Stimulated activated CD4-positive, alpha-beta T cell treated with anti-CD3 and anti-CD28 coated beads, Interleukin-1b, Interleukin-23, amount 100 ng/mL, for 4 hours (primary cell): ENCODE measurements at places on chromosomes 5 and 9.

DNA sequence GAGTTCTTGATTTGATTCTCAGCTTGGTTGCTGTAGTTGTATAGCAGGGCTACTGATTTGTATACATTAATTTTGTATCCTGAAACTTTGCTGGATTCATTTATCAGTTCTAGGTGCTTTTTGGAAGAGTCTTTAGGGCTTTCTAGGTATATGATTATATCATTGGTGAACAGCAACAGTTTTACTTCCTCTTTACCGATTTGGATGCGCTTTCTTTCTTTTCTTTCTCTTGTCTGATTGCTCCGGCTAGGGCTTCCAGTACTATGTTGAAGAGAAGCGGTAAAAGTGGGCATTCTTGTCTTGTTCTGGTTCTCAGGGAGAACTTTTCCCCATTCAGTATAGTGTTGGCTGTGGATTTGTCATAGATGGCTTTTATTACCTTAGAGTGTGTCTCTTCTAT is 158.9 kb downstream of the SAXO1 start:
- no peak for DNase-seq

DNA sequence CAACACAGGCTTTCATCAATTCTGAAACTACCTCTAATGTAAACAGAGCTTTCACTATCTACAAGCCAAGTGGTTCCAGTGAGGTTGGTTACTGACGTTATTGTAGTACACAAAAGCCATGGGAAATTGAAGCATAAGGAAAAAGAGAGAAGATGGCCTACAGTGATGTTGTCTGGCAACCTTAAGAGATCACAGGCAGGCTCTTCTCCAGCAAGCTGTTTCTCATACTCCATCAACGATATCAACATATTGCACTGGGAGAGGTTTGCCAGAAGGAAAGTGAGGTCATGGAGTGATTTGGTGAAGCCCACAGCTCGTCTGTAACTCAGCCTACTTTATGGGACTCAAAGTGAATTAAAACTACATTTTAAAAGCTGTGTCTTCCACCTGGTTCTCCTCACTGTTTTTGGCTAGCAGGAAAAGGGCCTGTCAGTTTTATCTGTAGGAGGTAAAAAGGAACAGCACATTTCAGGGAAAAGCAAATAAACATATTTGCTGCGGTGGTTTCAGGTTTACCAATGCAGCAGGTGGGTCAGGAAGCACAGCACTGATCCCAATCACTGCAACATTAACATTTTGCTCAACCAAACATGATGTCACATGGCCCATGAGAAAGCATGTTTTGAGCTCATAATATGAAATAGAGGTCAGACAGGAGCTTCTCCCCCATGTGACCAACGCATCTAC is 72.9 kb downstream of the ARSB start:
- DNase-seq = no peak

DNA sequence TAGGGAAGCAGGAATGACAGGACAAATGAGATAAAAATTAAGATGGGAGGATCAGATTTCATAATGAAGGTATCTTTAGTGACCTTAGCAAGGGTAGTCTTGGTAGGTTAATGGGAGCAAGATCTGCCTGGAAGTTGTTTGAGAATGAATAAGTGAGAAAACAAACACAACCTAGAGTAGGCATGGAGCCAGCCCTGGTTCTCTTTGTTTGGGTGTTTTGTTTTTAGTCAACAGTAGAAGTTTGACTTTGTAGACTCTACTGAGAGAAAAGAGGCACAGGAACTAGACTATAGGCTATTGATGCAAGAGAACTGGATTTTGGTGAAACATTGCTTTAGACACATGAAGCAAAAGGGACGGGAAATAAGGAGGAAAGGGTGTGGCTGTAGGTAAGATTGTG is 40.3 kb downstream of the KCNN2 start:
- no peak for DNase-seq

GRCh38 chr9:128043467-128043868 is 23.7 kb downstream of the NAIF1 start:
- no peak for DNase-seq

DNA sequence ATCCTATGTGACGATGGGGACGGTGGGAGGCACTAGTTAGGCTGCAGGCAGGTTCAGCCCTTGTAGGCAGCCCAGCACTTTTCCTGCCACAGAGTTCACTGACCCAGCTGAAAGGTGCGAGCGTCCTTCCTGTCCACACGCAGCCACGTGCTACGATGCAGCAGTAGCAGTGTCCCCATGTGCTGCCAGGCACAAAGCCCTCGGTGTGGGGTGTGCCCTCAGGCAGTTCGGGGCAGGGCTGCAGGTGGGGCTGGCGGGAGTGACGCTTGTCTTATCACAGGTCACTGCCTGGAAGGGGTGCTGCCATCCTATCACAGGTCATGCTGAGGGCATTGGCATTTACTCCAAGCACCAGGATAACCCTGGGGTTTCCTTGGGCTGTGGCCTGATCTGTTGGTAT is 46.8 kb upstream of the CLPTM1L start:
- no peak for DNase-seq

DNA sequence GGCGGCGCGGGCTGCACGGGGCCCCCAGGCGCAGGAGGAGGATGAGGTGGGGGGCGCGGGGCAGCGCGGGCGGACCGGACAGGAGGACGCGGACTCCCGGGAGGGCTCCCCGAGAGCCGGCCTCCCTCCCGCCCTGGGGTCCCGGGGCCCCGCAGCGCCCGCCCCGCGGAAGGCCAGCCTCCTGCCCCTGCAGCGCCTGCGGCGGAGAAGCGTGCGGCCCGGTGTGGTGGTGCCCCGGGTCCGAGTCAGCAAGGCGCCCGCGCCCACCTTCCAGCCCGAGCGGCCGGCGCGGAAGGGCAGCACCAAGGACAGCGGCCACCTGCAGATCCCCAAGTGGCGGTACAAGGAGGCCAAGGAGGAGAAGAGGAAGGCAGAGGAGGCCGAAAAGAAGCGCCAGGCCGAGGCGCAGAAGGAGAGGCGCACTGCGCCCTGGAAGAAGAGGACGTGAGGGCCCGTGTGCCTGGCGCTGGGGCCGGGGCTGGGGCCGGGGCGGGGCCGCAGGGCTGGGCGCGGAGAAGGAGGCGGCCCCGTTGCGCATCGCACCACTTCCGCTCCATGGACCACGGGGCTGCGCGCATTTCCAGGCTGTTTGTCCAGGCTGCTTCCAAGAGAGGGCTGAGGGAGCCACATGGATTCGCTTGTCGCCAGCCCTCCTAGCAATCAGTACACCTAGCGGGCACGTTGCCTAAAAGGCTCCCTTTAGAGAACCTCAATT is 86.0 kb downstream of the ANKRD33B start:
- no peak for DNase-seq

GRCh38 chr5:82591021-82591515 is 312.9 kb upstream of the RPS23 start:
- no peak for DNase-seq

GRCh38 chr5:1474183-1474839 is 29.1 kb upstream of the SLC6A3 start:
- DNase-seq = no peak

DNA sequence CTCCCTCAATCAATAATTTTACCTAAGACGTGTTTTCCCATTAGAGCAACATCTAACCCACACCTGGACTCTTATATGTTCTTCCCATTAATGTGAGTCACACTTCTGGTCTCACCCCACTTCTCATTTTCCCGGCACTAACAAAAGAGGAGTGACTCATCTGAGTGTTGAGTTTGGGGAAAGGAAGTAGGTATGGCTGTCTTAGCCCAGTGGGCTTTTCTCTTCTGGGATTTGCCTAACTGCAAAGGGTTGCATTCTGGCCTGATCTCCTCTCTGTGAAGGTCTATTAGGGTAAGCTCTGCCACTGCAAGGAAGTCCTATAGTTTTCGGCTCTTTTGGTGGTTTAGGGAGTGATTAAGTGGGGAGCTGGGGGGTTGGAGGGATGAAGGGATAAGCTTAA is 195.6 kb downstream of the KIAA0825 start:
- no peak for DNase-seq
